ENCODE measurements at places on chromosomes 16 and 17. TPM values are rescaled to one million over a fixed set of nuclear protein-coding genes. Genes with fewer than 3 reads are reported as not detected.
A peak's percentile ranks its signal among the peaks of the same experiment; 100 is the strongest.

BRICD5 gene
- 0.72 TPM for total RNA-seq

CCL3 gene
- not detected for total RNA-seq

SLC13A2 gene
- total RNA-seq, result 0.37 TPM

TSPOAP1 gene
- total RNA-seq, result 27.0 TPM

SBK1 gene
- not detected for total RNA-seq

DNA sequence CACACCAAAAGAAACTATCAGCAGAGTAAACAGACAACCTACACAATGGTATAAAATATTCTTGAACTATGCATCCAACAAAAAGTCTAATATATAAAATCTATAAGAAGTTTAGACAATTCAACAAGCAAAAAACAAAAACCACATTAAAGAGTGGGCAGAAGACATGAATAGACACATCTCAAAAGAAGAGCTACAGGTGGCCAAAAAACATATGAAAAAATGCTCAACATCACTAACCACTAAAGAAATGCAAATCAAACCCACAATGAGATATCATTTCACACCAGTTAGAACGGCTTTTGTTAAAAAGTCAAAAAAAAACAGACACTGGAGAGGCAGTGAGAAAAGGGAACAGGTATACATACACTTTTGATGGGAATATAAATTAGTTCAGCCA lies 348.9 kb upstream of the MAF start:
- no peak for ATAC-seq

DNA sequence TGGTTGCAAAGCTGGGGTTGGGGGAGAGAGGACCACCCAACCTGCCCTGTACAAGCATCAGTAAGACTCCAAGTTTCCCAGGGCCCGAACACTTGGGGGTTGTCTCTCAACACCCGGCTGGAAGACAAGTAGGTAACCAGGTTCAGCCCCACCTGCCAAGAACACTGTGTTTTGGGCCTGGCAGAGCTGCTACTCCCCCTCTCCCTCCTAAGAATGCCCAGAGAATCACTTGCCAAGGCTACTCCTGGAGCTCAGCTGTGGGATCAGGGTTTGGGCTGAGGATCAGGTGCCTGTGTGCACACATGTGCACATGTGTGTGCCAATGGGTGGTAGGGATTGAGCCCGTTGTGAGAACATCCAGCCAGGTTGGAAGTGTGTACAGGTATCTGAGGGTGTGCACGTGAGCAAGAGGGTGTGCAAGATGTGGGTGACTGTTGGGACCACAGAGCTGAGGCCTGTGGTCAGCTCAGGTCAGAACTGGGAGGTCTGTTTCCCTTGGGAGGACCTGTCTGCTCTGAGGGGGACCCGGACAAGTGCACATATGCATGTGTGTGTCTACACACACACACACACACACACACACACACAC lies 2.3 kb downstream of the HSD11B2 start:
- no peak for ATAC-seq

GRCh38 chr16:68927018-68927417 lies 83.7 kb downstream of the TANGO6 start:
- no peak for ATAC-seq

GRCh38 chr17:60846175-60846574 lies 168.5 kb downstream of the BCAS3 start:
- no peak for ATAC-seq

GRCh38 chr16:25823891-25824290 lies 132.1 kb downstream of the HS3ST4 start:
- ATAC-seq, result no peak

DNA sequence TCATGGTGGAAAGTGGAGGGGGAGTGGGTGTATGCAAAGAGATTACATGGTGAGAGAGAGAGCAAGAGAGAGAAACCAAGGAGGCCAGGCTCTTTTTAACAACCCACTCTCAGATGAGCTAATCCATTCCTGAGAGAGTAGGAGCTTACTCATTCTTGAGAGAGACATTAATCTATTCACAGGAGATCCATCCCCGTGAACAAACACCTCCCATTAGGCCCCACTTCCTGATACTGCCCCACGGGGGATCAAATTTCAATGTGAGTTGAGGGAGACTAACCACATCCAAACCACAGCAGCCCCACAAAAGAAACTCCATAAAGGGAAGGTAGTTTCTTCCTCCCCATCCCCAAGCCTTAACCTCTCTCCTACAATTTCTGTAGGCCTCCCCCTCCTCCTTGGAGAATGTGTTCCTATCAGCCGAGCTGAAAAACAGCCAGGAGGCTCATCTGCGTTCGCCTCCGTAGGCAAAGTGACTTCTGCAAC lies 450.0 kb downstream of the NPIPA7 start:
- ATAC-seq, result no peak

- ATAC-seq, result no peak
These were observed 7.6 kb downstream of the PPP4C start for GRCh38 chr16:30083216-30084055.

GRCh38 chr17:4986403-4986802 lies 1.1 kb downstream of the CAMTA2 start:
- ATAC-seq, result peak; percentile 11

DNA sequence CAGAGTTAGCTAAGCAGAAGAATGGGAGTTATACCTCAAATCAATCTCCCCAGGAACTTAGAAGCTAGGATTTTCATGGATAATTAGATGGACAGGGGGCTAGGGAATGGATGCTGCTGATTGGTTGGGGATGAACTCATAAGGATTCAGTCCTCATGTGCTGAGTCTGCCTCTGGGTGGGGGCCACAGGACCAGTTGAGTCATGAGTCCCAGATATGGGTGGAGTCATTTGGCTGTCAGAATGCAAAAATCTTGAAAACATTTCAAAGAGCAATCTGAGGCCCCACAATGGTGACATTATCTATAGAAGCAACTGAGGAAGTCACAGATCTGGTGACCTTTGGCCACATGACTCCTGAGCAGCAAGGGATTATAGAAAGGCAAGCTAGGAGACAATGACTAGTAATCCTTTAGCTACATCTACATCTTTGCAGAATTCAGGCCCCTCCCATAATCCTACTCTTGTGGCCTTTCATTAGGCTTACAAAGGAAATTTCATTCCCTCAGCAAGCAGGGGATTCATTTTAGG lies 82.6 kb upstream of the CCL2 start:
- no peak for ATAC-seq

GRCh38 chr16:80997139-80997798 lies 9.4 kb downstream of the CMC2 start:
- ATAC-seq, result no peak

DNA sequence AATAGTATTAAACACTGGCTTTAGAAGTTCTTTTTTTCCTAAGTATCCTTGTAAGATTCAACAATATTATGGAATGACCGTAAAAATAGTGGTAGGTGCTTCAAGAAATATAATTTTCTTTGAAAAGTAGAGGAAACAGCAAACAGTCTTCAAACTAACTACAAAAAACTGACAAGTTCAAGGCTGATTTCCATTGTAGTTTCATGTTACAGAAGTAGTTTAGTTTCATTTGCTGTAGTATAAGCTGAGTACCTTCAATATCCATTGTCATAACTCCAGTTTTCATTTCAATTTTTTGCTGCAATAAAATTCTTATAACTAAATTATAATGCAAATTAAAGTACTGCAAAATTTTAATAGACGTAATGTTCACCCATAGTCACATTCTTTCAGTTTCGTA lies 19.3 kb downstream of the PHKB start:
- ATAC-seq, result no peak

DNA sequence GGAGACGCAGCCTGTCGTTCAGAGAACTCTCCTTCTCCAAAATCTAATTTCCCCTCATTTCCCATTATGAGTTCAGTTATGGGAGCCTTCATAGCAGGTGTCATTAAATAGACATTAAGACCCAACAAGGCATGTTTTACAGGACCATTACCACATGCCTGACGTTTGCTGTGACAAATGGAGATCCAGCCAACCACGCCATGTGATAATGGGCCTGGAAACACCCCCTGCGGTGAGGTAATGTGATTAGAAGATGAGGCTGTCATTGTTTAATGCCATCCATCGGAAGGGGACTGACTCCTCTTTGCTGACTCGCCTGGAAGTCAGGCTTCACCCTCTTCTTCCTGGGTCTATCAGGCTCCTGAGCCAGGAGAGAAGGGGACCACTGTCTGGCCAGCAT lies 76.9 kb downstream of the WSCD1 start:
- no peak for ATAC-seq

- peak; percentile 65 for ATAC-seq
These were observed 118.5 kb upstream of the ZFHX3 start for GRCh38 chr16:73166441-73166851.

- no peak for ATAC-seq
These were observed 478.2 kb upstream of the EEF2KMT start for GRCh38 chr16:5575646-5576245.

DNA sequence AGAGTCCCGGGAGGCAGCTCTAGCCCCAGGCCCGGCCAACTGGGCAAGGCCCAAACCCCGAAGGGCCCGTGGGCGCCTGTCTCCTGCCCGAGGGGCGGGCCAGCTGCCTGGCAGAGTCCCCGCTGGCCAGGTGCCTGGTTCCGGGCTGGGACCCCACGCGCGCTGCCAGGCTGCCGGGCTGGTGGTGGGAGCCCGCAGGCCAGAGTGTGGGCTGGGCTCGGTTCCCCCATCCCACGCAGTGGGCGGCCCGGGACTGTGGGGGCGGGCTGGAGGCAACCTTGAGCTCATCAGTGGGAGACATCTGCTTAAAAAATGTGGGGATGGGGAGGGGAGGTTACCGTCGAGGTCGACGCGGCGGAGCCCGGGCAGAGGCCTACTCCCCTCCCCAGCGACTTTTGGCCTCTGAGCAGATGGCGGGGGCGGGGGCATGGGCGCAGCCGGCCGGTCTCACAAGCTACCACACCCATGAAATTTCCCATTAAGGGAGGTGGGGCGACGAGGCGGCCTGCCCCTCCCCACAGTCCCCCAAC lies 176.4 kb upstream of the GSE1 start:
- ATAC-seq, result peak; percentile 48

GRCh38 chr17:48322060-48322459 lies 108.0 kb downstream of the SKAP1 start:
- no peak for ATAC-seq

- no peak for ATAC-seq
These were observed 26.0 kb downstream of the NME3 start for GRCh38 chr16:1745181-1745899.

- no peak for ATAC-seq
These were observed 18.2 kb upstream of the NXPH3 start for GRCh38 chr17:49557312-49558024.

DNA sequence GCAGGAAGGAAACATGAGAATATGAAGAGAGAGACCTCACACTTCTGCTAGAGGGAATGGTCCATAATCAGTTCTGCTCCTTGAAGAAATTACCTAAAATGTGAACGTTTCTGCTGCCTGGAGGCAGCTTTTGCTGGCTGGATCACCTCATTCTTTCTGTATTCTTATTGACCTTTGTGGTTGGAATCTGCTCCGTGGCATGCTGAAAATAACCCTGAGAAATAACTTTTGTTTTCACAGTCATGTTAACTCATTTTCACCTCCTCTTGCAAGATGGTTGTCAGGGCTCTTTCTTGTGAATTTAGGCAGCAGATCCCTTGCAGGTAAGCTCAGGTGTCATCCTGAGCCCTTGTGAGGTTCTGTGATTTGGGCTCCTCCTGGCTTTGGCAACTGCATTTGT lies 70.2 kb downstream of the IRF8 start:
- ATAC-seq, result no peak

- peak; percentile 63 for ATAC-seq
These were observed 526 bp downstream of the CBFB start for GRCh38 chr16:67029254-67030096.

DNA sequence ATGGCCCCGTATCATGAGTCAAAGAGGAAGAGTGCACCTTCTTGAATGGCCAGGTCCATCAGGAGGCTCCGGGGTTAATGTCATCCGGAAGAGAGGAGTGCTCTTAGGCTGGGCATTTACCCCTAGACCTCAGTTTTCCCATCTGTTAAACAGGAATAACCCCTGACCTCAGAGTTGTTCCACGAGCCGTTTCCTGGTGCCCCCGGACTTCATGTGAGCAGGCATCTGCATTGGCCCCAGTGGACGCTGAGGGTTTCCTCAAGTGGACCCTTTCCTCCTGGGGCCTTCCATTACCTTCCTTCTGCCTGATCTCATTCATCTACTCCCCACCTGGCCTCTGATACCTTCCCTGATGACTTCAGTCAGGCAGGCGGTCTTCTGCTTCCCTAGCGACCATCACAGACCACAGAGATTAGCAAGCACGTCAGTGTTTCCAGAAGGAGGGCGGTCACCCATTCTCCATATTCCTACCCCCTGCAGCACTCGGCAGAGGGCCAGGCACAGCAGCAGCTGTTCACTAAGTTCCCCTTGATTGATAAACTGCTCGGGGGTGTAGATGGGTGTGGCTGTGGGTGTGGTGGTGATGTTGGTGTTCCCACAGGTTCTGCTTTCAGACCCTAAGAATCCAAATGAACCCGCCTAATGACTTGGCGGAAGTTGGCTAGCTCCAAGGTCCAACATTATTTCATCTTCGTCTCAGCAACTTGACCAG lies 346.6 kb upstream of the TNRC6C start:
- ATAC-seq, result no peak

Measured in gastroesophageal sphincter (tissue), 4 donors.